ENCODE measurements at places on chromosomes 16 and 17. TPM values are rescaled to one million over a fixed set of nuclear protein-coding genes. Genes with fewer than 3 reads are reported as not detected.

GRCh38 chr17:68198931-68199836, 48.7 kb upstream of the AMZ2 start:
- no peak for DNase-seq

- DNase-seq: no peak
Measured at GRCh38 chr16:84544031-84544773, 39.7 kb upstream of the MEAK7 start.

GRCh38 chr17:61805399-61805798, 57.9 kb downstream of the BRIP1 start:
- no peak for DNase-seq

- no peak for DNase-seq
Measured at GRCh38 chr17:81983011-81983638, 5.7 kb downstream of the ASPSCR1 start.

- no peak for DNase-seq
Measured at GRCh38 chr16:47712276-47713224, 251.4 kb downstream of the PHKB start.

- no peak for DNase-seq
Measured at GRCh38 chr17:82416771-82417170, 1.4 kb upstream of the HEXD start.

GRCh38 chr17:1331708-1332107, 52.2 kb downstream of the TRARG1 start:
- no peak for DNase-seq

GRCh38 chr16:9206156-9206555, 114.7 kb downstream of the HAPSTR1 start:
- DNase-seq: no peak

- DNase-seq: no peak
Measured at GRCh38 chr16:30997725-30998711, 12.4 kb downstream of the STX1B start.

DNA sequence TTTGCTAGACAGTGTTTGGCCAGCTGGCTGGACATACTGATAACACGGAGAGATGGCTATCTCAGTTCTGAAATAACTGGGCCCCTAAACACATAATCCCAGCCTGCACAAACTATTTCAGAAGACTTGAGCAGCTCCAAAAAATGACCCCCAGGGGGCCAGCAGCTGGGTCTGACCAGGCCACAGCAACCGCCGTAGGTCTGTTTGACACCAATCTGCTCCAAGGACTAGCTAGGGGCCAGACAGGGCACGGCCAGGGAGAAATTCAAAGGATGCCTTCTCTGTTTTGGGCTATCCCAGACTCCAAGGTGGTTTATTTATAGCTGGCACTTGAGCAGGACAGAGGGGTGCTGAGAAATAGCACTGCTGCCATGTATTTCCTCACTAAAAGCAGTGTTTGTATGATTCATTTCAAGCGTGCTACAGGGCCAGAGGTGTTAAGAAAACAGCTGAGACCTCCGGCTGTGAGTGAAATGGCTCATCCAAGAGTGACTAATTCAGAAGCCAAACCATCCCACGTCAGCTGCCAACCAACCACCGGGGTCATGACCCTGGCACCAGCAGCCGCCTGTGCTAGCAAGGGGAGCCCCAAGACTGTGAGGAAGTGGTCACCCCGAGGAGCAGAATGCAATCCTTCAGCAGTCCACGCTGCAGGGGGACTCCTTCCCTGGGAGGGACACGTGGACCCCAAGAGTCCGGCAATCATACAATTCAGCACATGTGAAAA, 5.7 kb downstream of the GGA2 start:
- peak; percentile 72 for DNase-seq

DNA sequence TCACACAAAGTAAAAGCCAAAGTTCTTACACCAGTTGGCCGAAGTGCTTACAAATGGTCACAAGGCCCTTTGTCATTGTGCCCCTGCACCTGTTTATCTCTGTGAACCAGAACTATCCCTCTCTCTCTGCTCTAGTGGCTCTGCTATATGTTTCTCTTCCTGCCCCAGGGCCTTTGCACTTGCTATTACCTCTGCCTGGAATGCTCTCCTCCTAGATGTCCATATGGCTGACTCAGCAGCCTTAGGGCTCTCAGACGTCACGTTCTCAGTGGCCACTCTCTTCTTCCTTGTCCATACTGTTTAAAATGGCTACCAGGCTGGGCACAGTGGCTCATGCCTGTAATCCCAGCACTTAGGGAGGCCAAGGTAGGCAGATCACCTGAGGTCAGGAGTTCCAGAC, 38.8 kb upstream of the DDX52 start:
- no peak for DNase-seq

The CD300LB gene
- not detected for total RNA-seq

The TPSAB1 gene
- not detected for total RNA-seq

The SMIM5 gene
- total RNA-seq: not detected
